Hematopoietic multipotent progenitor cell treated with erythropoietin and hydrocortisone succinate and interleukin-3 and kit ligand, for 8 days (in vitro differentiated cells): ENCODE measurements at places on chromosomes 11 and 22.

- DNase-seq = no peak
Measured at GRCh38 chr22:24812950-24813775, 7.2 kb downstream of the SGSM1 start.

DNA sequence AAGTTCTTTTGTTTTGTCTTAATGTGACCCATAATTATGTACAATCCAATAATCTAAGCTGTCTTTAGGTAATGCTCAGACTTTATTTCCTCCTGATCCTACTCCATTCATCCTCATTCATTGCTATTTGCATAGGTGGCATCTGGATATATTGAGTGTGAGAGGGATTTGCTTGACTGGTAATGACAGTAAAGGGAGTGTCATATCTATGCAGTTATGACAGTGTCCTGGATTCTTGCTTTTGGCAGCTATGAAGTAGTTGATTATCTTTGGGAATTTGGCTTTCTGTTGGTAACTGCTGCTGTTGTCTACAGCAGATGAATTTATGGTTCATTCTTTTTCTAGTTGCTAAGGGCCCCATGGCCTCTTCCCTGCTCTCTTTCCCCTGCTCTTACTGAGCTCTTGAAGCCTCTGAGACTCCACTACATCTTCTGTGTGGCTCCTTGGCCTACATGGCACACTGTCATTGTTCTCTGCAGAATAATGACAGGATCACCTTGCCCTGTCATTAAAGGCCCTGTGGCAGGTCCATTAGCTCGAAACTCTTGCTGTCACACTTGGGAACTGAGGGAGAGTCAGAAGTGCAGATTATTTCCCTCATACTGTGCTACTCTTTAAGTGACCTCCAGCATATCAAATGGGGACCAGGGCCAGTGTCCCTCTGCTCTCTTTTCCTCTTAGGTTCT is 20.1 kb upstream of the ACAT1 start:
- no peak for DNase-seq

GRCh38 chr22:22753526-22754267 is 109.3 kb downstream of the GGTLC2 start:
- peak; percentile 78 for DNase-seq

GRCh38 chr22:41274856-41275255 is 11.1 kb downstream of the RANGAP1 start:
- no peak for DNase-seq

DNA sequence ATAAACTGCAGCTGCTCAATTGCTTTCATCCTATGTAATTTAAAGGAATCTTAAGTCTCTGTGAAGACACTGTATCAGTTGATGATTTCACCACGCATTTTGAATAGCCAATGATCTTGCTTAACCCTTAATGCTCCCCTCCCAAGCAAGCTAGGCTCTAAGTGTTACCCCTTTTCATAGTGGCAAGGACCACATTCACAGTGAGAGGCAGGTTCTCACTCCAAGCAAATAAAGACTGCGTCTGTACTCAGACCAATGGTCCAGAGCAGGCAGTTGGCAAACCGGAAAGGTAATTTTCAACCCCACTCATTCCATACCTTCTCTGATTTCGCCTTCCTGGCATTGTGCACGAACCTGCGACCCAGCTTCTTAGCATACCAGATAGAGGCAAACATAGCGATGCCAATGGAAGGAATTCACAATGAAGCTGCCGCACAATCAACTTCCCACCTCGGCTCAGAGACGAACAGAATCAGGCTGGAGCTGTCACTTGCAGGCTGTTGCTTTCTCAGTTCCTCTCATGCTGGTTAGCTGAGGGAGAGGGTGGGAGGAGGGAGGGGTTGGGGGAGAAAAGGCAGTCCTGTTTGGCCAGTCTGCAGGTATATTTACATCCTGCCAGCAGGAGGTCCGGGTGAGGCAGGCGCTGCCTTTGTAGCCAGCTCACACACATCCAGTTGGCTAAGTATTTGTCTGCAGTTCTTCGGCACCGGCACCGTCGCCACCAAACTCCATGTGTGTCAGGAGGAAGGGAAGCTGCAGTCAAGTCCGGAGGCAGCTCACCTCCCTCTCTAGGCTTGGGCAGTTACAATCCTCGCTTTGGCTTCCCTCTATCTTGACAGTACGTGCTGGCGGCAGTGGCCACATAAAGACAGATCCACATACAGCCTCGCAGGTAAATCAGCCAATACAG is 1151.2 kb upstream of the CCDC90B start:
- DNase-seq = no peak

GRCh38 chr11:98564881-98565280 is 455.9 kb upstream of the CNTN5 start:
- DNase-seq = no peak

DNA sequence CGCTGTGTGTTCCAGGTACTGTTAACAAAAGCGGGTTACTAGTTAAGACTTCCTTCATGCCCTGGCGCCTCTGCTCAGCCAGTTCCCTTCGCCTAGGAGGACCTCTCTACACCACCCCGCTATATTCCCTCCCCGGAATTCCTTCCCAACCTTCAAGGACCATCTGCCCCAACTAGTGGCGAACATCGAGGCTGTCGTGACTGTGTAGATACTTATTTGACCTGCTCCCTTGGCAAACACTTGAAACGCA is 450 bp upstream of the BCL2L13 start:
- DNase-seq = no peak

DNA sequence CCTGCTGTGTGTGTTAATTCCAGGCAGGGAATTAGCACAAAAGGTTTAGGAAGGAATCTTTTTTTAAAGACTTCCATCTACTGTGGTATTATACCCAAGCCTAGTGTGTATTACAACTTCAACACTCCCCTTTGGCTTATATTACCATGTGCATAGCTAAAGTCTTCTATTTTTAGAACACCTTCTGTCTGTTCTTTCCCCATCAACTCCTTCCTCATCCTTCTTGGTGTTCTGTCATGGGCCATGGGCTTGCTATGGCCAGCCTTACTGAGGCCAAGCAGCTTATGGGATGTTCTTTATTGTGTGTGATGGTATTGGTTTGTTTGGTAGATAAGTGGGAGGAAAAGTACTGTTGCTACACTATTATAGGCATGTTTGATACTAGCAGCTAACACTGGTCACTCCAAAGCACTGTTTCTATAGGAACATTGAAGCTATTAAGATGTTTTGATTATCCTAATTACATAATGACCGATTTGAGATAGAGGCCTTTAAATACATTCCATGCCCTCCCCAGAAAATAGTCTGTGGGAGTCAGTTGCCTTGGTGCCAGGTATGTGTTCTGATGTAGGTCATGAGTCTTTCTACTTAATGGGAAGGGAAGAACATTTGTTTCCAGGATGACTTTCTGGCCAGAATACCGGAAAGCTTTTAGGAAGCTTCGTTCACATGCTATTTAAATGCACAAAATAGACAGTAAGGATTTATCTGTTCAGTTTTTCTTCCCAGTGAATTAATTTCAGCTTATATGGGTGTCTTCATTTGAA is 16.5 kb downstream of the MCAM start:
- DNase-seq = no peak

DNA sequence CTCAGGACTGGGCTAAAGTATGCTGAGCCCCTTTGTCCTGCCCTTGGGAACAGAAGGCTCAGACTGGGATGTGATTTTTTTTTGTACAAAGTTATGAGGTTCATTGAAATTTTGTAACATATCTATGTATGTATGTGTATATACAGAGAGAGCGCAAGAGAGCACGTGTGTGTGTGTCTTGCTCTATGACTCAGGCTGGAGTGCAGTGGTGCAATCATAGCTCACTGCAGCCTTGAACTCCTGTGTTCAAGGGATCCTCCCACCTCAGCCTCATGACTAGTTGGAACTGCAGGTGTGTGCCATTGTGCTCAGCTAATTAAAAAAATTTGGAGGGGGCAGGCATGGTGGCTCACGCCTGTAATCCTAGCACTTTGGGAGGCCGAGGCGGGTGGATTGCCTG is 5.7 kb downstream of the TMEM25 start:
- DNase-seq = no peak

DNA sequence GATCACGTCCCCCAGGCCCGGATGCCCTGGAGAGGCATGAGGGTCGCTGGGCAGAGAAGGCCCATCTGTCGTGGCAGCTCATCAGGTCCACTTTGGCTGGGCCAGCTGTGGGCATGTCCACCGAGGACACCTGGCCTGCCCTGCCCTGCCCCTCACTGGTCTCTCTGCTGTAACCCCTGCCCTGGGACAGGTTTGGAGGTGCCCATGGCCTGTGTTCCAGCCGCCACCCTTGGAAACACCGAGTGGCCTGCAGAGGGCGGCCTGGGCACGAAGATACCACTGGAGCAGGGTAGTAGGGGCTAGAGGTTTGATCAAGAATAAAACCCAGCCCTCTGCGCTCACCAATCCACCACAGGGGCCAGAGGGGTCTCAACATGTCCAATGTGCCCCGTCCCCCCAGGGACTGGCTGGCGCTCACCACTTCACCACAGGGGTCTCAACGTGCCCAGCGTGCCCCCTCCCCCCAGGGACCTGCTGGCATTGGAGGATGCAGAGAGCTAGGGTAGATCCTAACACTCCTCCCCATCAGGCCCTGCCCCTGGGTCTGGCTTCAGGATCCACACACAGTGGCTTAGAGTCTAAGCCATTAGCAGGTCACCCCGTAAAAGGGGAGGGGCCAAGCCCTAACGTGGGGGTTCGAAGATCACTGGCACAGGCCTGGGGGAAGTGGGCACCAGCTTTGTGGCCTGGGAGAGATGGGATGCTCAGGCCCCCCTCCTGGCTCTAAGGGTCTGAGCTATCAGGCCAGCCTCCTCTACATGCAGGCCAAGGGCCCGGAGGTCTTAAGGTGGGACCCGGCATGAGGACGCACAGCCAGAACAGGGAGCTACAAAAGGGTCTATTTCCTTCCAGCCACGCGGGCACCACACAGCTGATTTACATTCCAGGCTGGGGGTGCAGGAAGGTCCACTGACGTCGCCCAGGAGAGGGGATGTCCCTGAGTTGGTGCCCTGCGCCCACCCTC is 1.3 kb upstream of the HDAC10 start:
- peak; percentile 73 for DNase-seq

- DNase-seq = peak; percentile 95
Measured at GRCh38 chr11:67277231-67277961, 11.1 kb downstream of the GRK2 start.

DNA sequence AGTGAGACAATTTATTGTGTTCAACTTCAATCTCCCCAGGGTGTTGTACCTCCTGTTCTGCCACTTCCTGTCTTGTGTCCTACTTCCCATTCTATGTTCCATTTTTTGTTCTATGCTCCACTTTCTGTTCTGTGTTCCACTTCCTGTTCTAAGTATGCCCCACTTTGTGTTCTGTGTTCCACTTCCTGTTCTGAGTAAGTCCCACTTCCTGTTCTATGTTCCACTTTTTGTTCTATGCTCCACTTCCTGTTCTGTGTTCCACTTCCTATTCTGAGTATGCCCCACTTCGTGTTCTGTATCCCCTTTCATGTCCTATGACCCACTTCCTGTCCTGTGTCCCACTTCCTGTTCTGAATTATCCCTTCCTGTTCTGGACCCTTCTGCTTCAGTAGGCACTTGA is 732.7 kb downstream of the TBC1D22A start:
- no peak for DNase-seq

DNA sequence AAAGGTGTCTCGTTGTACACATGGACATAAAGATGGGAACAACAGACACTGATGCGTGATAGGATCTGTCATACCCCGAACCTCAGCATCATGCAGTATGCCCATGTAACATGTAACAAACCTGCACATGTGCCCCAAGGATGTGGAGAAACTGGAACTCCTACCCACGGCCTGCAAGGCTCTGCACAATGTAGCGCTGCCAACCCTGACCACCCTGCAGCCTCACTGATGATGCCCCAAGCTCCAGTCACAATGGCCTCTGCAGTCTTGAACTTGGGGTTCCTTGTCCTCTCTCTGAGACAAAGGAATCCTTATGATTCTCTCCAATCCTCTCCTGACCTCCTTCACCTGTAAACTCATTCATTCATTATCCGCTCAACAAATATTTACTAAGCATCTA is 14.2 kb downstream of the LMO1 start:
- DNase-seq = no peak

- peak; percentile 29 for DNase-seq
Measured at GRCh38 chr22:42951093-42951710, 63.7 kb downstream of the PACSIN2 start.

GRCh38 chr11:88438721-88439120 is 101.2 kb upstream of the CTSC start:
- no peak for DNase-seq

GRCh38 chr11:116071241-116071640 is 567.0 kb upstream of the CADM1 start:
- no peak for DNase-seq

GRCh38 chr22:49242480-49242879 is 585.2 kb downstream of the BRD1 start:
- DNase-seq = no peak

DNA sequence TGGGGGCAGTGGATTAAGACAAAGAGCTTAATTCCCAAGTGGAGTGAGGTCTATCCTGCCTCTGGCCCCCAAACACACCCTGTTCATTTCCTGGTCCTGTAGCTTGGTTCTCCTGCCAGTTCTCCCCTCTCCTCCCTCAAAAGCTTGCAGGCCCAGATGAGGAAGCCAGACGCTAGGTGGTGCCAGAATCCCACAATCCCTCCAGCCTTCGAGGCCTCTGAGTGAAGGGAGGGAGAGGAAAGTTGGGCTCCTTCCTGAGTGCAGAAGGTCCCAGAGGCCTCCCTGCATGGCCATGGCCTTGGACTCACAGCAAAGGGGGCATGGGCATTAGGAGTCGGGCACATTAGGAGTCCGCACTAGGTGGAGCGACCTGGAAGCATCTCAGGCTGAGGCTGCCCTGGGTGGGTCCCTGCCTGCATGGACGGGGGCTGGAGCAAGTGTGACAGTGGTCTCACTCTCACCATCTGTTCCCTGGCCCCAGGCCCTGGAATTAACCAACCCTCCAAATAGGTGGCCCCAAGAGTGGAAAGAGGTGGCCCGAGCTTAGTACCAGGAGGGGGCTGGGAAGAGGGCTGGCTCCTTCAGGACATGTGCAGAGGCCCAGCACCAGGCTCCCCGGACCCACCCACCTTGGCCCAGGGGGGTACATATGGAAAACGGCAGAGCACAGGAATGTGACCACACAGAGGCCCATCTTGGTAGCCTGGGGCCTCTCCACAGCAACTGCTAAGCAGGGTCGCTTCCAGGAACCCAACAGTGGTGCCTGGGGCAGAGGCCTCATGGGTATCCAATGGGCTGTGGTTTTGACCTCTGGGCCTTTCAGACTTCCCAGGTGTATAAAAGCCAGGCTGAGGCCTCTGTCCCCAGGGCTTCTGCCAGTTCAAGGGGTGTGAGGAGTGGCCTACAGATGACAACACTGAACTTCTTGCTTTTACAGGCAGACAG is 5.2 kb downstream of the FXYD2 start:
- DNase-seq = peak; percentile 40

- peak; percentile 8 for DNase-seq
Measured at GRCh38 chr11:78742430-78742829, 167.8 kb upstream of the NARS2 start.

DNA sequence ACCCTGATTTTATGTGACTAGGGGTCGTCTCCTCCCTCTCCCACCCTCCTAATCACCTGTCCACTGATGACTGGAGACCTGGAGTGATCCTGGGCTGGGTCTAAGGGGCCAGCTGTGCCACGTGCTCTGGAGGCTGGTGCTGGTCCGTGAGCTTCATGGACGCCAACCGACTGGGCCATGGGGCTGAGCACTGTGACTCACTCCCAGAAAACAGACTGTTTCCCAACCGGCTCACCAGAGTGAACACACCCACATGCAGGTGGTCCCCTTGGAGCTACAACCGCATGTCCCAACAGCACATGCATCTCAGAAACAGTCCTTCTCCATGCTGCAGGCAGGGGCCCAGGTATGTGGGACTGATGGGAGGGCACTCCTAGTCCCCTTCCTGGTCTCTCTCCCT is 14.0 kb upstream of the LMO1 start:
- no peak for DNase-seq
